ENCODE measurements at places on chromosomes 5 and 9. TPM values are rescaled to one million over a fixed set of nuclear protein-coding genes. Genes with fewer than 3 reads are reported as not detected.

The GBGT1 gene
- 3.8 TPM for total RNA-seq

The PCDHGB4 gene
- 20.1 TPM for total RNA-seq

The LOX gene
- total RNA-seq, result 78.5 TPM

The ARHGEF28 gene
- 18.7 TPM for total RNA-seq

The BICD2 gene
- 48.4 TPM for total RNA-seq

The FCN2 gene
- total RNA-seq, result not detected

The TAF11L5 gene
- not detected for total RNA-seq

The ANKRD55 gene
- not detected for total RNA-seq

The ORM2 gene
- not detected for total RNA-seq

The FCHSD1 gene
- 21.0 TPM for total RNA-seq

The LECT2 gene
- total RNA-seq, result not detected

The EDIL3 gene
- 512 TPM for total RNA-seq

The PCDHGB6 gene
- total RNA-seq, result 4.7 TPM

The FRRS1L gene
- not detected for total RNA-seq

The GCNT4 gene
- total RNA-seq, result 3.5 TPM

The LCP2 gene
- not detected for total RNA-seq

The CDH9 gene
- not detected for total RNA-seq

The ZNF483 gene
- 1.3 TPM for total RNA-seq

The RASEF gene
- total RNA-seq, result 0.06 TPM

The SVEP1 gene
- total RNA-seq, result 3.5 TPM

The IL3 gene
- not detected for total RNA-seq

The MARVELD2 gene
- 1.3 TPM for total RNA-seq

The GMCL2 gene
- total RNA-seq, result not detected

The OGN gene
- 2.0 TPM for total RNA-seq

The PCDHB8 gene
- 0.62 TPM for total RNA-seq

The DRD1 gene
- total RNA-seq, result 0.53 TPM

The CDH18 gene
- 0.12 TPM for total RNA-seq

The C9orf50 gene
- 0.13 TPM for total RNA-seq

The DNAI1 gene
- total RNA-seq, result not detected

The ACSL6 gene
- total RNA-seq, result 0.25 TPM

The CCDC127 gene
- 5.7 TPM for total RNA-seq

The TMEM252 gene
- total RNA-seq, result not detected

The TMEM174 gene
- not detected for total RNA-seq

The SLC34A1 gene
- not detected for total RNA-seq

The ECM2 gene
- 8.2 TPM for total RNA-seq

The PCDHGA9 gene
- total RNA-seq, result 5.7 TPM

The SLC25A48 gene
- not detected for total RNA-seq

The TMEM215 gene
- not detected for total RNA-seq

The CDH12 gene
- total RNA-seq, result not detected

The FAT2 gene
- under 0.01 TPM for total RNA-seq

The PCDHA12 gene
- 0.06 TPM for total RNA-seq

The GNA14 gene
- total RNA-seq, result 4.4 TPM

The KCNIP1 gene
- not detected for total RNA-seq

The WDR38 gene
- total RNA-seq, result not detected

The SLC2A6 gene
- 14.3 TPM for total RNA-seq

The CCNJL gene
- total RNA-seq, result 0.68 TPM

The HAVCR2 gene
- total RNA-seq, result 0.26 TPM

The ADAMTS2 gene
- 36.5 TPM for total RNA-seq

The TJP2 gene
- 145 TPM for total RNA-seq

The TRIM41 gene
- 19.9 TPM for total RNA-seq

The SPINK14 gene
- total RNA-seq, result not detected

The FREM1 gene
- total RNA-seq, result 0.56 TPM

The TESK1 gene
- total RNA-seq, result 9.6 TPM

The COL15A1 gene
- 2.7 TPM for total RNA-seq

The ACTBL2 gene
- not detected for total RNA-seq

The APBA1 gene
- 15.2 TPM for total RNA-seq

The CCL19 gene
- not detected for total RNA-seq

The IFNA1 gene
- total RNA-seq, result not detected
